CD4-positive, alpha-beta T cell treated with Interferon alpha-2 for 1 hour (primary cell): ENCODE measurements at places on chromosomes 1 and 21.

- no peak for DNase-seq
Measured at GRCh38 chr1:156752843-156753482, 1.5 kb upstream of the HDGF start.

DNA sequence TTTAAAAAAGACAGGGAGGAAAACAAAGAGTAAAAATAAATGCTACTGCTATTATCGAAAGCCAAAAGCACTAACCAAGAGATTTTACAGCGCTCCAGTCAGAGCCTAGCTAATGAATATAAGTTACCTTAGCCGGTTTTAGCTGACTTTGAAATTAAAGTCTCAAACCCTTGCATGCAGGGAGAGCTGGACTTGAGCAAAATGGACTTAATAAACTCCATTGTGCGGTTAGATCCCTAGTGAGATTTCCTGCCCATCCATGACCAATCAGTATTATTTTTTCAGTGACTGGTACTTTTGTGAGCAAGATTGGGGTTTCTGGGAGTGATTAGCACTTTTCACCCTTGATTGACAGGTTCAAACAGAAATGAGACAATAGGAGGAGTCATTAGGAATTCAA, 333.4 kb upstream of the ADGRL2 start:
- no peak for DNase-seq

- no peak for DNase-seq
Measured at GRCh38 chr1:32948905-32949304, 15.7 kb downstream of the RNF19B start.

DNA sequence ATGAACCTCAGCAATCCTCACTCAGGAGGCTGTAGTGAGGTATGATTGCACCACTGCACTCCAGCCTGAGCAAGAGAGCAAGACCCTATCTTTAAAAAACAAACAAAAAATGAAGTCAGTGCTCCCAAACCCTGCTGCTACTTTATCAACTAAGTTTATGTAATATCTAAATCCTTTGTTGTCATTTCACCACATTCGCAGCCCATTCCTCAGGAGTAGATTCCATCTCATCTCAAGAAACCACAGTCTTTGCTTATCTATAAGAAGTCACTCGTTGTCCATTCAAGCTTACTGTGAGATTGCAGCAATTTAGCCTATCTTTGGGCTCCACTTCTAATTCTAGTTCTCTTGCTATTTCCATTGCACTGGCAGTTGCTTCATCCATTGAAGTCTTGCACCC, 44.3 kb upstream of the RGL1 start:
- DNase-seq: no peak

DNA sequence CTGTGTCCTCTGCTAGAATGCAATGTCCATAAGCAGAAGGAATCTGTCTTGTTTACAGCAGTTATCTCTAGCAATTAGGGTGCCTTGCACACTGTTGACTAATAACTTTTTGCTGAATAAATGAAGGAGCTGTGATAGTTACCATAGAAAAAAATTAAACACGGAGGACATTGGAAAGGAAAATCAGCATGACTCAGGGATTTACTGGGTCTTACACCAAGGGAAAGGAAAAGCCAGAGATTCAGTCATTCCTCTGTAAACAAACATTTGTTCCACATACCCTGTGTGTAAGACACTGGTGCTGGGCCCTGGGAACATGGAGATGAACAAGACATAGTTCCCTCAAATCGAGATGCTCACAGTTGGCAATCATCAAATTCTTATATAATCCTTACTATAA, 183.3 kb downstream of the PTGER3 start:
- DNase-seq: no peak

GRCh38 chr1:17488995-17489767, 49.7 kb upstream of the RCC2 start:
- no peak for DNase-seq

DNA sequence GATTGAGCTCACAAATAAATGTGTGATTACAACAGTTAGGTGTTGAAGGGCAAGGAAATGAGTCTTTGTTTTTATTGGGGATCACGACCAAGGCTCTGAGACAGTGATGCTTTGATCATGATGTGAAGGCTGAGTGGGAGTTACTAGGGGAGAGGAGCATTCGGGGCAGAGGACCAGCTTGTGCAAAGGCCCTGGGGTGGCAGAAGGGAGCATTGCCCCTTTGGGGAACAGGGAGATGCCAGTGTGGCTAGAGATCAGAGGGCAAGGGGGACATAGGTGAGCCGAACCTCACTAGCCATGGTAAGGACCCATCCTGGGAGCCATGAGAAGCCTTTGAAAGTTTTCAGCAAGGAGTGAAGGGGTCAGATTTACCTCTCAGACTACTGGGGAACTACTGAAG, 31.1 kb downstream of the TNFRSF8 start:
- DNase-seq: no peak

DNA sequence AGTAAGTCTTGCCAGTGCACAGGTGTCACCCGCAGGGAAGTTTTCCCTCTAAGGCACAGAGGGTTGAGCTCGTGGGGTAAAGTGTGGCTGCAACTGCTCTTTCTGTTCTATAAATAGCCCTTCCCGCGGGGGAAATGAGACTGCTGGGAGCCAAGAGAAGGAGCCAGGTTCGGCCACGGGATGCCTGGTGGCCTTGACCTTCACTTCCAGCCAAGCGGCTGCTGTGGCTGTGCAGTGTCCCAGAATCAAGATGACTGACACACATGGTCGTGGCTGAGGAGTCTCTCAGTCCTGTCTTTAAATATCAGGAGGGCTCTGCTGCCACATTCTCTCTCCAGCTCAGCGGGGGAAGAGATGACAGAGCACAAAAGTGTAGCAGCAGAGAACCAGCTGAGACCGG, 154.1 kb upstream of the VAMP3 start:
- DNase-seq: no peak

DNA sequence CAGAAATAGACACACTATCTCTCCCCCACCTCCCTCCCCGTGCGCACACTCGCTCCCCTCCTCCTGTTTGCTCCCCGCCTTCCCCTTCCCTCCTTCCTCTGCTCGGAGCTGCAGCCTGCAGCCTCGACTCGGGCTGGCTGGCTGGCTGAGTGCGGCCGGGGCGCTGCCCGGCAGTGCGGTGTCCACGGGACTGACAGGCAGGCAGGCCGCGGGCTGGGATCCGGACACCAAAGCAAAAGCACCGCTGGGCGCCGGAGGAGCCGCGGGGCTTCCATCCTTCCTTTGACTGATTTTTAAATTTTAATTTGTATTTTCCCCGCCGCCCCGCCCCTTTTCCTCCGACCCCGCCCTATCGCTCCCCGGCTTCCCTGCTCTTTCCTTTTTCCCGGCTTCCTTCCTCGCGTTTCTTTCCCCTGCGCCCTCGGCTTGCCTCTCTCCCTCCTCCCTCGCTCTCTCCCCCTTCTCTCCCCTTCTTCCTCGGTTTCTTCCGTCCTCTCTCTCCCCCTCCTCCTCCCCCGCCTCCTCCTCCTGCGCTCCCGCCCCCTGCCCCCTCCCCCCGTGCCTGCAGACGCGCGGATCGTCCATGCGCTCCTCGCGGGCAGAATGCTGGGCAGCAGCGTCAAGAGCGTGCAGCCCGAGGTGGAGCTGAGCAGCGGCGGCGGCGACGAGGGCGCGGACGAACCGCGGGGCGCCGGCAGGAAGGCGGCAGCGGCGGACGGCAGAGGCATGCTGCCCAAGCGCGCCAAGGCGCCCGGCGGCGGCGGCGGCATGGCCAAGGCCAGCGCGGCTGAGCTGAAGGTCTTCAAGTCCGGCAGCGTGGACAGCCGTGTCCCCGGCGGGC, 109.4 kb downstream of the NAV1 start:
- no peak for DNase-seq

DNA sequence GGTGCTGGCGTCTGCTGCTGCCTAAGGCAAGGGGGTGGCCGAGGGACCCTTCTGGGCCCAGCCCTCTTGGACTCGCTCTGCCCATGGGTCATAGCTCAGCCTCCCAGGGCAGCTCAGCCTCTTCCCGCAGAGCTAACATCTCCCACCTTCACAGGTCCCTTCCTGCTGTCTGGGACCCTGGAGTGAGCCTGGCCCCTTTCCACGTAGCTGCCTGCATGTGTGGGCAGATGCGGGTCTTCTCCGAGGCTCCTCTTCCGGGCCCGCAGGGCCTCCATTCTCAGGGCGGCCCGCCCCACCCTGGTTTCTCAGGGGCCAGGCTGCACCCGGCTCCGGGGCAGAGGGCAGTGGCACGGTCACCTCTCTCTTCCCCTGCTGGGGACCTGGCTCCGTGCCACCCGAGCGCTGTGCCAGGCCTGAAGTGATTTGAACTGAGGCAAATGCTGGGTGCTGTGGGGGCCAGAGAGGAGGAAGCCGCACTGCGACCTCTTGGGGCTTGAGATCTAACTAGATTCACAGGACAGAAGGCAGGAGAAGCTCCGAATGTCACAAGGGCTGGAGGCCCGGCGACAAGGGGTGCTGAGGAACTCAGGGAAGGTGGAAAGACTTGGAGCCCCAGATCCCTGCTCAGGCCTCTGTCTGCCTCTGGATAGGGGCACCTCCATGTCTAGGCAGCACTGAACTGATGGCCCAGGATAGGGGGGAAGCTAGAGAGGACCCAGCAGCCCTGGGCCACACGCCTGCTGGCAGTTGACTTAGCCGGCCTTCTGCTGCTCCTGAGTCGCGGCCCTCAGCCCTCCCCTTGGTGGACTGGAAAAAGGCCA, 40.7 kb downstream of the COQ8A start:
- DNase-seq: no peak

DNA sequence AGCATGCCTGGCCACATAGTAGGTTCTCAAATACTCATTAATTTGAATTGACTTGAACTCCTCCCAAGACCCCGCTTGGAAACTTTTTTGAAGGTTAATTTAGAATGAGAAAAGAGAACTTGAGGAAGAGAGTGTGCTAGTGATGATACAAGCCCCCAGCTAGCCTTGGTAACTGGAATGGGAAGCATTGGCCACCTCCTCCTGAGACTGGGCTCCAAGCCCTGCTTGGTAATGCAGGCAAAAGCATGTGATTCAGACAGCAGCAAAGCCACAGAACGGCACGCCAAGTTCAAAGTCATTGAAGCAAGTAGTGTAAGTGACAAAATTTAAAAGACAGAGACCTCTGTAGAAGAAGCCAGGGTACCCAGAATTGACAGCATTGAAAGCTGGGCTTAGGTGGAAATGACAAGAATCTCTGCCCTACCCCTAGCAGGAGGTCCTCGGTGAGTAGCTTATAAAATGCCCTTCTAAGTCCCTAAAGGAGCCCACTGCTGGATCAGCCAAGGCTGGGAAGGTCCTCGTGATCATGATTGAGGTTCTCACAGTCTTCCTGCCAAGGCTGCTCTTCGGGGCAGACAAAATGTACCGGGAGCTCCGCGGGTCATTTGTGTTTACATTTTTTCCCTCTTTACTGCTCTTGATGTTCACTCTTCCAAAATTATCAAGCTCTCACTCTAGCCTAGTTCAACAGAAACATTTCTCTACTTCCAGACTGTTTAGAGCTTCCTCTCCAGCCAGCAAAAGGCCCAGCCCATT, 99.4 kb downstream of the TSEN15 start:
- no peak for DNase-seq

DNA sequence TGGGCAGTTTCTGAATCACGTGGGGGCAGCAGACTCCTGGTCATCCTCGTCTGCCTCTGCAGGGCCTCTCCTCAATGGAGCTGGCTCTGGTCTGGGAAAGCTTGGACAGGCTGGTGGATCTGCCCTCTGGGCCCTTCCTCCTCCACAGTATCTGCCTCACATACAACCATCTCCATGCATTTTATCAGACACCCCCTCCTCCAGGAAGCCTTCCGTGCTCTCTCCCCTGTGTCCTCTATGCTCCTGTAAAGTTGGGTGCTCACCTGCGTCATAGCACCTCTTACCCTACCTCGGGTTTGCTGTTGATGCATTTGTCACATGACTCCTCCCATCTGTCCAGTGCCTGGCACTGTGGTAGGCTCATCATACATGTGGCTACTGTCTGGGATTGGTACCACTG, 95.7 kb upstream of the TMEM51 start:
- no peak for DNase-seq

GRCh38 chr21:27421654-27422053, 454.8 kb upstream of the ADAMTS5 start:
- no peak for DNase-seq

- no peak for DNase-seq
Measured at GRCh38 chr1:56380531-56380930, 198.8 kb downstream of the PLPP3 start.
